ENCODE measurements at places on chromosomes 2 and 18. TPM values are rescaled to one million over a fixed set of nuclear protein-coding genes. Genes with fewer than 3 reads are reported as not detected.

MEP1B gene
- total RNA-seq, result not detected

TSGA10 gene
- 12.6 TPM for total RNA-seq

FABP1 gene
- not detected for total RNA-seq

MAB21L4 gene
- total RNA-seq, result not detected

MYCN gene
- total RNA-seq, result 0.68 TPM

CPLX4 gene
- not detected for total RNA-seq

NDUFB3 gene
- total RNA-seq, result 123 TPM

FAM110C gene
- 0.22 TPM for total RNA-seq

PROKR1 gene
- not detected for total RNA-seq

IL1RN gene
- total RNA-seq, result 14.3 TPM

SATB2 gene
- total RNA-seq, result 0.13 TPM

GALNT3 gene
- total RNA-seq, result 3.5 TPM

SCTR gene
- total RNA-seq, result not detected

IL37 gene
- total RNA-seq, result not detected

UGT1A10 gene
- total RNA-seq, result not detected

DNMT3A gene
- 74.0 TPM for total RNA-seq

SRD5A2 gene
- not detected for total RNA-seq

SERPINB13 gene
- total RNA-seq, result not detected

IL1RL2 gene
- total RNA-seq, result not detected

GCG gene
- total RNA-seq, result not detected

STPG4 gene
- 0.13 TPM for total RNA-seq

SPP2 gene
- not detected for total RNA-seq

ABCB11 gene
- not detected for total RNA-seq

CD302 gene
- total RNA-seq, result 5.1 TPM

FBLN7 gene
- 12.8 TPM for total RNA-seq

EPB41L3 gene
- 35.5 TPM for total RNA-seq

HADHA gene
- 102 TPM for total RNA-seq

All from naive thymus-derived CD4-positive, alpha-beta T cell (primary cell).